ENCODE measurements at places on chromosomes 7 and 10.

DNA sequence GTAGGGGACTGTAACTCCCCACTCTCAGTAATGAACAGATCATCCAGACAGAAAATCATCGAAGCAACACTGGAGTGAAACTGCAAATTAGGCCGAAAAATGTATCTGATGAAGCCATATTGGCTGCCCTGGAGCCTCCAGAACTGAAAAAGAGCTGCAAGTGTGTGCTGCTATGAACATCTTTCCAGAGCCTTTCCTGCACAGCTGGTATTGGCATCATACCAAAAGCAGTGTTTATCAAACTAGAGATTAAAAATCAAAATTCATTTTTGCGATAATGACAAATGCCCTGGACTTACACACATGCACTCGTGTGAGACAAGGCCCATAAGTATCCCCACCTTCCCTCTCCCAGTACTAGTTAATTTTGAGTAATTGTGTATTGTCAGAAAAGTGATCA lies 6.8 kb upstream of the CLDN12 start:
- no peak for DNase-seq

DNA sequence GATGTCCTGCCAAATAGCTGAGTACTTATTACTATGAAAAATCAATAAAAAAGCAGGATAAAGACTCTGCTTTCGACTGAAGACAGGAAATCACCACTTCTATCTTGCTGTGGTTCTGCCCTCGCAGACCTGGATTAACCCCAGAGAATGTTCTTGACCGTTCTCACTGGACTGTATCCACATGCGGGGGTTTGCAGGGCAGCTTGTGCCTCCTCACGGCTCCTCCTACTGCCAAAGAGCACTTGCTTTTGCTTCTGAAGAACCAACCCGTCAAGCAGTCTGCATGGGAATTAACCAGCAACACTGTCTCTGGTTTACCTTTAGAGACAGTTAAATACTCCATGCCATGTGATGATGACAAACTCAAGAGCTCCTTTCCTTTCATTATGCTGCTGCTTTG lies 184.0 kb downstream of the GFRA1 start:
- no peak for DNase-seq

GRCh38 chr7:13949445-13949844 lies 40.0 kb downstream of the ETV1 start:
- DNase-seq, result no peak

- DNase-seq, result no peak
Measured at GRCh38 chr7:97555857-97556421, 175.9 kb upstream of the TAC1 start.

DNA sequence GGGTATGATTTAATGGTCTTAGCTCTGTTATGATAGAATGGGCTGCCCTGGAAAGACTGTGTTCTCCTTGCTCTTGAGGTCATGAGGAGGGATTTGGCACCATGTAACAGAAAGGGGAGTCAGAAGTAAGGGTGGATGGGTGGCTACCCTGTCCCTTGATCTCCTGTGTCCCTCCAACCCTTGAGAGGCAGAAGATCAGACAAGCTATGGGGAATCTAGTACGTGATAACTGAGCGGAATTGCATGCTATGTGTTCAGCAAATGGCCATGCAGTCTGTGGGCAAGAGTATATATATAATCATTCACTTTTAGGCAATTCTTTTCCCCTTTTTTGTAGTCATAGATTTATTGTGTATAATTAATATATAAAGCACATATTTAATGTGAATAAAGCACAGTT lies 174.9 kb downstream of the SEC23IP start:
- DNase-seq, result no peak

DNA sequence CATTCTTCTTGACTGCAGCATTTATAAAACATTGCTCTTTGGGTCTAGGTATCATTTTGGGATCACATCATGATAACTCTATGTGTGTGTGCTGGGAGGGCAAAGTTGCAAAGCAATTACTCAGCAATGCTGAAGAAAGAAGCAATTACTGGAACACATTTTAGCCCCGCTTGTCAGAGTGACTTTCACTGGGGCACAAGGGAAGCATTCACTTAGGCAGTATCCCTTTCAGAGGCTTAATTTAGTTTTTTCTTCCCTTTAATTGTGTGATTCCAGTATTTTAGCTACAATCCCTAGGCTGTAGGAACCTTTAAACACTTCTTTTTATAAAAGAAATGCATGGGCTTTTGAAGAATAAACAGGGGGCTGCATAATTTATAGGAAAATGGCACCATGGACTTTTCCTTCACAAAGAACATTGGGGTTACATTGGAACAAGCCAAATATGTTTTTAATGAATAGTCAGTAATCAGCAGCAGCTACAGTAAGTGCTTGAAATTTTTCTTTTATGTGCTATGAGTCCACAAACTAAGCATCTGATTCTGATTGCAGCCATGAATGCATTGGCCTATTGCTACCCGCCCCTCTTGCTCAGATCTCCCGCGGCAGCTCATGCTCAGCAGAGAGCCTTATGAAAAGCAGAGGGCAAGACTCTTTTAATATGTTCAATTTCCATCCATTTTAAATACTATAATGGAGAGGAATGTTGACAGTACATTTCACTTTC lies 51.2 kb upstream of the NXPH1 start:
- no peak for DNase-seq

Data from cerebellar nuclear complex (tissue), 1 donor.